ENCODE measurements at places on chromosomes 7 and 10.
A peak's percentile ranks its signal among the peaks of the same experiment; 100 is the strongest.

DNA sequence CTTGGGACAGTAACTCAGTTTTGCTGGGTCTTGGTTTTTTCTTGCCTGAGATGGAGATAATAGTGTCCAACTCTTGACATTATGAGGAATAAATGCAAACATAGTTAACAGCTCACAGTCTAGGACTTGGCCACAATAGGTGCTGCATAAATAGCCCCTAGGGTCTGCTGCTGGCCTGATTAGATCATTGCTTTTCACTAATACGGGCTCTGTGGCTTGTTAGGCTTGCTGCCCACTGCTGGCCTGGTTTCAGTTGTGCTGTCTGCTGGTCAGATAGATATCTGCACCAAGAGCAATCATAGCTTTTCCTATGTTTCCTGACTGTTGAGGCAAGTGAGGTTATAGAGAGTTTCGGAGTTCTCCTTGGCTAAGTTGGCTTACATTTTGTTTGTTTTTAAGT, 246.1 kb downstream of the DNAJB9 start:
- DNase-seq, result no peak

GRCh38 chr7:2431260-2431867, 28.0 kb downstream of the CHST12 start:
- peak; percentile 33 for DNase-seq

DNA sequence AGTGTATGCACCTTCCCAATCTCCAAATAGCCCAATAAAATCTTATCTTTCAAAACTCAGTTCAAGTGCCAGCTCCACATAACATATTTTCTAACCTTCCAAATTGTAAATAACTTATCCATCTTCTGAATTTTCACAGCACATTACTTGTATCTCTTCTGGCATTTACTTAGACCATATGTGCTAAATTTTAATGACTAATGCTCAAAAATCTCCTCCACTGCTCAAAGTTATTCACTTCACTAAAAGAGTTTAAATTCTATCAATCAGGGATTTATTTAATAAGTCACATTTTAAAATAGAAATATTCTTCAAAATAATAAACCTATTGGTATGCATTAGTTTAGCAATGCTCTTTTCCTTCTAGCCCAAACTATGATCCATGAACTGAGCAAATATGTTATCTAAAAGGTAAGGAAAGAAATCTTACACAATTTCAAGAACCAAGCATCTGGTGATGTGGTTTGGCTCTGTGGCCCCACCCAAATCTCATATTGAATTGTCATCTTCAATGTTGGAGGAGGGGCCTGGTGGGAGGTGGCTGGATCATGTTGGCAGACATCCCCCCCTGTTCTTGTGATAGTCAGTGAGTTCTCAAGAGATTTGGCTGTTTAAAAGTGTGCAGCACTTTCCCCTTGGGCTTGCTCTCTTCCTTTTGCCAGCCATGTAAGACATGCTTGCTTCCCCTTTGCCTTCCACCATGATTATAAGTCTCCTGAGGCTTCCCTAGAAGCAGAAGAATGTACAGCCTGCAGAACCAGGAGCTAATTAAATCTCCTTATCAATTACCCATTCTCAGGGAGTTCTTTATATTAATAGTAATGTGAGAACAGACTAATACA, 28.1 kb upstream of the GPR22 start:
- peak; percentile 41 for DNase-seq

- DNase-seq, result peak; percentile 84
Observed at GRCh38 chr10:909831-910230, 21.7 kb downstream of the LARP4B start.

GRCh38 chr7:55235115-55235514, 130.0 kb upstream of the LANCL2 start:
- DNase-seq, result no peak

- no peak for DNase-seq
Observed at GRCh38 chr10:3122486-3123205, 49.9 kb downstream of the PITRM1 start.

- no peak for DNase-seq
Observed at GRCh38 chr10:22704942-22705341, 9.4 kb downstream of the PIP4K2A start.

- peak; percentile 52 for DNase-seq
Observed at GRCh38 chr10:17220652-17221100, 7.4 kb upstream of the VIM start.

DNA sequence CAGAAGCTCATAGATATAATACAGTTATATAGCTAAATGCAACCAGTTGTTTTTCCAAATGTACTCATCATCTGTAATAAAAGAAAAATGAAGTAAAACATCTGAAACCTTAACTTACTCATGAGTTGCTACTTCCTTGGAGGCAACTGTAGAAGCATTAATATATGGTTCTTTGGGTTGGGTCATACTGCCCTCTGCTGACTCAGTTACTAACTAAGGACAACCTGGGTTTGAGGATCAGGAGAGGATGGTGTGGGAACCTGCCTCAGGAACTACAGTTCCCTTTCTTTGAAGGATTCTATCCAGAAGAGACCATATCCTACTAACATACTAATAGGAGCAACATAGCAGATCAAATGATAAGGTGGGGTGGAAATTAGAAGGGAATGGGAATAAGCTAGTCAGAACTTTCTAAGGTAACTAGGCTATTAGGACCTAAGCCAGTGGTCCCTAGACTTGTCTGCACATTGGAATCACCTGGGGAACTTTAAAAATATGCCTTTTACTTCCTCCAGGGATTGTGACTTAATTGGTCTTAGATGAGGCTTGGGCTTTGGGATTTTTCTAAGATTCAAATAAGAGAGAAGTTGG, 20.7 kb downstream of the COX15 start:
- peak; percentile 82 for DNase-seq

DNA sequence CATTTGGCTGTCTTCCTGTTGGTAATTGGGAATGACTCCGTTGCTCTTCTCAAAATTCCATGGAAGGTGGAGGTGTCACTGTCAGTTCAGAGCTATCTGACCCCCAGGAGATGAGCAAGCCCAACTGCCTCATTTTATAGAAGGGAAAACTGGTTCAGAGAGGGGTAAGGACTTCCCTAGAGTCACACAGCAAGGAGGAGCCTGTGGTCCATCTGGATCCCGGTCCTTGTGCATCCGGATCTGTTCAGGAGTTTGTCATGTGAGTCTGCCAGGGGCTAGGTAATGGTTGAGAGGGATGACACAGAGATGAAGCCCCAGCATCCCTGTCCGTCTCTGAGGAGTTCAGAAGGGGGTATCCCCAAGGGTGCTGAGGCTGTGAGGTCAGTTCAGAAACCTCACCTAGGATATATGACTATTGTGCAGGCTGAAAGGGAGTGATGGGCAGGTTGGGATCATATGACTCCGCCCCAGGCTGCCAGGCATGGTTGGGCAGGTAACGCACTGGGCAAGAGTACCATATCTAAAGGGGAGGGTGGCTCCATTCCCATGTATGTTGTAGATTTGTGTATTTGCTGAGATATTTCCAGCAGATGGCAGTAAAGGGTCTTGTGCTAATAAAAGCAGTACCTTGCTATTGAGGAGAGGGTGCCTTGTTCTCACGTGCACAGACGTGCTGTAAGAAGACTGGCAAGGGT, 16.0 kb upstream of the SLC29A3 start:
- DNase-seq, result peak; percentile 59

- no peak for DNase-seq
Observed at GRCh38 chr7:101216860-101217387, 457 bp downstream of the PLOD3 start.

GRCh38 chr10:78004215-78005026, 24.9 kb downstream of the POLR3A start:
- DNase-seq, result peak; percentile 6

- no peak for DNase-seq
Observed at GRCh38 chr10:70892631-70893030, 4.3 kb upstream of the PCBD1 start.

GRCh38 chr10:17506856-17507471, 52.6 kb upstream of the ST8SIA6 start:
- DNase-seq, result no peak

DNA sequence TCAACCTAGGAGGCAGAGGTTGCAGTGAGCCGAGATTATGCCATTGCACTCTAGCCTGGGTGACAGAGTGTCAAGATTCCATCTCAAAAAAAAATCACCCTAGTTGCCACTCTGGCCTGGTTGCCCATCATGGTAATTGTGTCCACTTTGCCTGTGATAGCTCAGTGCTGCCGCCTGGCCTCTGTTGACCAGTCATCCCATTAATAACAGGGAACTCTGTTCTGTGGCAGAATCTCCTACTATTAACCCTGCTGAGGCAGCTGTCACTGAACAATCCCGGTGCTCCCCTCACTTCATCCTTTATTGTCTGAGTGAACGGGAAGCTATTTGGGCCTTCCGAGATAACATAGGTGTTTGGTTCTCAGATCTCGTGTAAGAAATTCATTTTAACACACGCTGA, 14.6 kb downstream of the ZNF3 start:
- DNase-seq, result no peak

DNA sequence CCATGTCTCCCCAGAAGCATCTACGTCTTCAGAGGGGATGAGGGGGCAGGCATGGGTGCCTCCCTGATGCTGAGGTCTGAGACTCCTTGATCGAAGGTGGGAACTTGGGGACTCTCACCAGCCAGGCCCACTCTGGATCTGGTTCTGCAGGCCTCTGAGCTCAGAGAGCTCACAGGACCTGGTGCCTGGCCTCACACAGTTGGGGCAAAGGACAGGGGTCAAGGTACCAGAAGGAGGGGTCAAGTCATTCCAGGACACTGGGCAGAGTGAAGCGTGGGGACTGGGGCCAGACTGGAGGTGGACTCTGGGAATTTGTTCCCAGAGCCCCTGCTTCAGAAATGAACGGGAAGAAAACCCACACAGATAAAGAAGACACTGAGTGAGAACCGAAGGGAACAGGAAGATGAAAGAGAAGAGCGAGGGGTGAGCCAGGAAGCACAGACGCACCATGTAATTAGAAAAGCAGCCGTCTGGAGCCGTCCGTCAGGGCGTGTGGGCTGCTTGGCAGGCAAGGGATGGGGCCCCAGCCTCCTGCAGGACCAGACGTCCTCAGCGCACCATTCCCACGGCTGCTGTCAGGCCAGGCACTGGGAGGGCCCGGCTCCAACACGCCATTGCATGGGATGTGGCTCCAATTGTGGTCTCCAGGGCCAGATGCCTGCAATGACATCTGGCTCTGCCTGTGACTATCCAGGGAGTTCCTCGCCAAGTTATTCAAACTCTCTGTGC, 47.7 kb downstream of the ZCCHC24 start:
- peak; percentile 63 for DNase-seq

- peak; percentile 24 for DNase-seq
Observed at GRCh38 chr10:58608826-58609531, 96.3 kb downstream of the BICC1 start.

- no peak for DNase-seq
Observed at GRCh38 chr10:113095419-113096127, 145.5 kb downstream of the TCF7L2 start.

DNA sequence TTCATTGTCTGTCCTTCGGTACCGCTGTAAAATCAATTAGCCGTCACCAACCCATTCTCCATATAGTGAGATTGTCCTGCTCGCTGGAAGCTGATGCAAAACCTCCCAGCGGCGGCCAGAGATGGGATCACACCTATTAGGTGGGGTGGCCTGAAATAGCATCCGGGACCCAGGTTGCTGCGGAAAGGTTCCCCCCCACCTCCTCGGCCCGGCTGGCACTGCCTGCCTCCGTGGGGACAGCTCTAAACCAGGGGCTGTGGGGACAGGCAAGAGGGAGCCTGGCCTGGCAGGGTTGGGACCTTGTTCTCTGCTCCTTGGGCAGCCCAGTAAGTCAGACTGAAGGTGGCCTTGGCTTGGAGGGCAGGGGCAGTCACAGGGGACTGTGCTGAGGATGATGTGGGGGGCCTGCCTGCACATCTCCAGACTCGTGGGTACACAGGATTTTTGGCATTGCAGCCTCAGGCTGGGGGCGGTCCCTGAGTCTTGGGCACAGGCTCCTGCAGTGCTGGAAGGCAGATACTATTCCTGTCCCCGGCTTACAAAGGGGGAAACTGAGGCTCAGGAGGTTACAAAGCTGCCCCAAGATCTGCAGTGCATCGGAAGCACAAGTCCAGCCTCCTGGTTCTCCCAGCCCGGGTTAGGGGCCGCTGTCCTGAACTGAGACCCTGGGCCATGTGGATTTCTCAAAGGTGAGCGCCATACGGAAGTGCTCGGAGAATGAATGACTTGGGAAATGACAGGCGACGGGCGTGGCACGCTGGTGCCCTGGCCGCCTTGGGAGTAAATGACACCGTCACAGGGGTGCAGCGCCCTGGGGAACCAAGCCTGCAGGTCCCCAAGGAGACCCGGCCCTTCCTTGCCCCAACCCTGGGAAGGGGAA, 65.6 kb downstream of the UNCX start:
- no peak for DNase-seq

DNA sequence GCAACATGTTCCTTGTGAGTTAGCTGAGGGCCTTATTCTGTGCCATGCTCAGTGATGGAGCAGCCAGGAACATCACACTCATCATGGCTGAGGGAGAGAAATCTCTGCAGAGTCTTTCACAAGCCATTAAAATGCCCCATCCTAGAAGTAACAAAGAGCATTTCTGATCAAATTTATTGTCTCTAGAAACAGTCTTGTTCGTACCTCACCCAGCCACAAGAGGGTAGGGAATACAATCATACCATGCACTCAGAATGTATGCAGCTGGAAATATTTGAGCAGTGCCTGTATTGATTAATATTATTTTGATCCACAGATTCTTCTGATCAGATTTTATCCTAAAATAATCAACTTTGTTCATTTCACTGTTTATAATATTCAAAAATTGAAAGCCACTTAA, 17.3 kb downstream of the VPS26A start:
- no peak for DNase-seq

DNA sequence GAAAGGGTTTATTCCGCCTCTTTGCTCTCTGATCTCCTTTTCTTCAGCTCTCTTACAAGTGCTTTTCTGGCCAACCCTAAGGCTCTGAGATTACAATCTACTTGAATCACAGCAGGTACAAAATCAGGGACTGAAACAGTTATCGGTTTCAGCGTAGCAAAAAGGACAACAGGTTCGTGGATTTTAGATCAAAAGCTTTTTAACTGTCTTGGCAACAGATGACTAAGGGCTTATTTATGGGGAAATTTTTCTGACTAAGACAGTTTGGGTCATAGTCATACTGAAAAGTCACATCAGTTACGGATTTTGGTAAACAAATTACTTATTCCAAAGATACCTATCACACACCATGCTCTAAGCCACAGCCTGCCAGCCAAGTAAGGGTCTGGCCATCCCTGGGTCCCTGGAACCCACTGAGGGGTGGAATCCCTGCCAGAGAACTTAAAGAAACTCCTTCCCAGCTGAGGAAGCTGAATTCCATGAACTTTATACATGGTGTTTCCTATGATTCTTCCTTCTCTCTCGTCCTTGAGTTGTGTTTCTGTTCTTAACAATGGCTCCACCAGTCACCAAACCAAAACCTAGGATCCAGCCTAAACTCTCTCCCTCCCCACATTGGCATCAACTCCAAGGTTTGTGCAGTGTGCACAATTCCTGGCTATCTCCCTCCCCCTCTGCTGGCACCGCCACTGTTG, 169.3 kb downstream of the FAM107B start:
- peak; percentile 70 for DNase-seq

DNA sequence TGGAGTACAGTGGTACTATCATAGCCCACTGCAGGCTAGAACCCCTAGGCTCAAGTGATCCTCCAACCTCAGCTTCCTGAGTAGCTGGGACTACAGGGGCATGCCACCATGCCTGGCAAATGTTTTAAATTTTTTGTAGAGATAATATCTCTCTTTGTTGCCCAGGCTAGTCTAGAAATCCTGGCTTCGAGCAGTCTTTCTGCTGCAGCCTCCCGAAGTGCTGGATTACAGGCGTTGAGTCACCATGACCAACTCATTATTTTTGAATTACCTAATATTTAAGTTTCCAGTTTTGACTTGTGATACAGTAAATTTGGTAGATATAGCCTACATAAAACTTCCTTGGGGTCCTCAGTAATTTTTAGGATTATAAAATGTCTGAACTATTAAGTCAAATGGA, 74.1 kb downstream of the RUNDC3B start:
- DNase-seq, result peak; percentile 85
